ENCODE measurements at places on chromosomes 7 and 10.

DNA sequence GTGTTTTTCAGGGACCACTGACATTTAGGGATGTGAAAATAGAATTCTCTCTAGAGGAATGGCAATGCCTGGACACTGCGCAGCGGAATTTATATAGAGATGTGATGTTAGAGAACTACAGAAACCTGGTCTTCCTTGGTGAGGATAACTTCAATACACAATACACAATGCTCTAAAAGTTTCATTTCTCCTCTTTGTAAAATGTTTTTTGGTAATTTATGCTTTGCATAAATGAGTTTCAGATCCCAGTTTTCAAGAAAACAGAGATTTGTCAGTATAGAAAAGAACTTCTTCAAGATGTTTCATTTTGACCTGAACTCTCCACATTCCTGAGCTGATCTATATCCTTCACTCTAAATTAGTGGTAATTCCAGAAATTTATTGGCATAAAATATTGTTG lies 14.2 kb downstream of the ZNF92 start:
- DNase-seq = no peak

DNA sequence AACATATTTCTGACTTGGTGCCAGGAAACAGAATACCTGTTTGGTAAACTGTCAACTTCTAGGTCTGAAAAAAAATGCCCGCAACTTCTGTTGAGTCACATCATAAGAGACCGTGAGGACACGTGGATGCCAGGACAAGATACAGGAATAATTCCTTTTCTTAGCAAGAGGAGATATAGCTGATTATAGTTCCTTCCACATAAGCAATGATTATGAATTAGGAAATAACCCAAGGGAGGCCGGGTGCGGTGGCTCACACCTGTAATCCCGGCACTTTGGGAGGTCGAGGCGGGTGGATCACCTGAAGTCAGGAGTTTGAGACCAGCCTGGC lies 75.2 kb downstream of the CDC123 start:
- DNase-seq = no peak

DNA sequence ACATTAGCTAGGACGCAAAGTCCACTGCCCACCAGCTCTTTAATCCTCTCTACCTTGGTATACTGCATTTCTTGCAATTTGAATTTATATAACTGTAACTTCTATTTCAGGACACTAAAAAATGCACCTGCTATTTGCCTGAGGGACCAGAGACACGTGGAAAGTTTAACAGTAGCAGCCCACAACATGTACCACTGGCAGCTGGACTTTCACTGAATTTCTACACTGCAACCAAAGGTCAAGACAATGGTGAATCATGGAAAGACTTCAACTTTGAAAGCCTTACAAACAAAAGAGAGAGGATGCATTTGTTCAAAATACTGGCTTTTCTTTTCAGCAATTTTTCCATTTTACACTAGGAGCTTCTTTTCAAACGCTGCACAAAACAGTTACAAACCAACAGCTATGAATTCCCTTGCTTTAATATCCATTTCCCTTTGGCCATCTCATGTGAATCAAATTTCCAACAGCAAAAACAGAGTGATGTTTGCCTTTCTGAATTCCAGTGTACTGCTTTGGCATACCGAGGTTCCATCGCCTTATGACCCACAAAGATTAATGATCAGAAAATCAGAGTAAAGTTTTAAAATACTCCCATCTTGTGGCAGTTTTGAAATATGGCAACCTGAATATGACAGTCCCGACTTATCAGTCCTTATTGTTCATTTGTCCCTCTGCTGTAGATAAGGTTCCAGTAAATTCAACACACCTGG lies 29.9 kb upstream of the HNRNPH3 start:
- DNase-seq = peak; percentile 17

DNA sequence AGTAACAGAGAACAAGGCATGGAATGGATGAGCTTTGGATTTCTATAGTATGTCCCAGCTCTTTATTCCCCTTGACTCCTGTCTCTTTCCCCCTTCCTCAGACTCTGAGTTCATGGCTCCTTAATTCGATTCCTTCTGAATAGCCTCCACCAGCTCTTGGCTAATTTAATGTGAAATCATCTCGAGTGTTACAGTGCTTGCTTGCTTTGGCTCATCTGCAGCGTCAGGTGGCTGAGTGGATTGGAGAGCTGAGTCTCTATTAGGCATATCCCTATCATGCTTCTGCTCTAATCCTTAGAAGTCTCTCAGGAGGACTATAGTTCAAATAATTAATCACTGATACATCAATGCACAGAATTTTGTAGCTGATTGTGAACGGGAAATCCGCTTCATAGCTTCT lies 134.6 kb downstream of the LRRC4 start:
- DNase-seq = no peak

- DNase-seq = no peak
Measured at GRCh38 chr7:51235593-51236313, 80.9 kb downstream of the COBL start.

GRCh38 chr10:38102880-38103279 lies 8.7 kb downstream of the ZNF37A start:
- DNase-seq = no peak
